HFFc6 (cell line): ENCODE measurements at places on chromosomes 16 and 17.

- DNase-seq: no peak
Observed at GRCh38 chr16:55076053-55076452, 145.4 kb downstream of the IRX5 start.

DNA sequence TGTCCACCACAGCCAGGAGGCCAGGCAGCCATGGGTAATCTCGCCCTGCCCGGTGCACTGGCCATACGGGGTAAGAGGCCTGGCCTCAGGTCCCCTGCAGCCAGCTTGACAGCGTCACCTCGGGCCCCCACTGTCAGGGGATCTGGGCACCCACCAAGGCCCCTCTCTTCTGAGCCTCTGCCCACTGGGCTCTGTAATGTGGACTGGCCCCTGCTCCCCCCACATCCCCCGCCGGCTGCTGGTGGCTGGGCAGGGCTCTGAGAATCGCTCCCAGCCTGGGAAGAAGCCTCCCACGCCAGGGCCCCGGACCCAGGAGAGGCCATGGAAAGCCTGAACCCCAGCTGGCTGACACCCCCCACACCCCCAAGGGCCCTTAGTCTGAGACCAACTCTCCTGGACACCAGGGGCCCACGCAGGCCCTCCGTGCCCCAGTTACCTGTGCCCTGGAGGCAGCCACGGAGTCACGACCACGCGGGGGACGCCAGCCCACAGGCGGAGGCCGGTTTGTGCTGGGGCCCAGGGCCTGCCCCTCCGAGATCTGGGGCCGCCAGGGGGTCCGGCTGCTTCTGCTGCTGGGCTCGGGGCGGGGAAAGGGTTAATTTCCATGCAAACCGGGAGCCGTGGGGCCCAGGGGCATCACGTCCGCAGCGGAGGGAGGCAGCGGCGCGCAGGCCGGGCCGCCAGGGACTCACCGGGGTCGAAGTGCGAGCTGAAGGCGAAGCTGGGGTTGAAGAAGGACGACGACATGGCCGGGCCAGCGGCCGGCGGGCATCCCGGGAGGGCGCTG, at the start of gene PVALEF:
Gene PVALEF (plus strand): TSS at position 262 of the 787 bp plus-strand sequence. CDS start 15,720 bp downstream, outside the sequence.
- DNase-seq: no peak

GRCh38 chr16:3173892-3174617, 13.9 kb upstream of the OR1F1 start:
- no peak for DNase-seq

- DNase-seq: no peak
Observed at GRCh38 chr16:55779402-55780094, 53.3 kb downstream of the CES1 start.

- no peak for DNase-seq
Observed at GRCh38 chr17:66605541-66605940, 229.4 kb upstream of the CACNG5 start.

- DNase-seq: no peak
Observed at GRCh38 chr16:78199325-78200022, 100.0 kb downstream of the WWOX start.

GRCh38 chr17:17103160-17103559, 60.9 kb downstream of the MPRIP start:
- DNase-seq: no peak

GRCh38 chr16:2983706-2984136, 3.5 kb upstream of the PKMYT1 start:
- DNase-seq: peak; percentile 79

GRCh38 chr17:46811978-46812583, 6.4 kb downstream of the WNT3 start:
- peak; percentile 71 for DNase-seq

GRCh38 chr16:75204410-75204758, 2.6 kb downstream of the CTRB2 start:
- DNase-seq: no peak

DNA sequence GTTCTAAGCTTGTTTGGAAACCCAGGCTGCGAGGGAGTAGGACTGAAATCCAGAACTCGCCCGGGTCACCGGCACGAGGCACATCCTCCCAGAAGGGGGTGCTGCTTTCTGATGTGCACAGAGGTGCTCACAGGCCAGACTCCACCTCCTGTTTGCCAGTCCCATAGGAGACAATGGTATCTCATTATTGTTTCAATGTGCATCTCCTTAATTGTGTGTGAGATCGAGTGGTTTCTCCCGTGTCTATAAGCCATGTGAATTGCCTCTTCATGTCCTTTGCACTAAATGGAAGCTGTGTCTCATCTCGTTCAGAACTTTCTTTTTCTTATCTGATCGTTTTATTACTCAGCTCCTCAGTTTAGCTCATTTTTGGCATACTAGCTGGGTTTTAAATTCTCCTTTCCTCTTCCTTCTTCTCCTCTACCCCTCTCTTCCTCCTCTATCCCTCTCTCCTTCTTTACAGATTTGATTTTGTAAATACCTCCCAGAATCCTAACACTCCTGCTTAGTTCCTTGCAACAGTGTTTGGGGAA, 32.1 kb upstream of the PRKCB start:
- DNase-seq: peak; percentile 16

- no peak for DNase-seq
Observed at GRCh38 chr17:75147878-75148546, 6.3 kb downstream of the JPT1 start.

GRCh38 chr17:72984145-72984925, 108.2 kb downstream of the SLC39A11 start:
- DNase-seq: peak; percentile 81

- DNase-seq: no peak
Observed at GRCh38 chr17:73872816-73873215, 228.6 kb upstream of the SDK2 start.

GRCh38 chr16:22970209-22970865, 156.4 kb downstream of the HS3ST2 start:
- DNase-seq: no peak

- DNase-seq: peak; percentile 74
Observed at GRCh38 chr17:51035431-51035830, 85.2 kb downstream of the SPAG9 start.

DNA sequence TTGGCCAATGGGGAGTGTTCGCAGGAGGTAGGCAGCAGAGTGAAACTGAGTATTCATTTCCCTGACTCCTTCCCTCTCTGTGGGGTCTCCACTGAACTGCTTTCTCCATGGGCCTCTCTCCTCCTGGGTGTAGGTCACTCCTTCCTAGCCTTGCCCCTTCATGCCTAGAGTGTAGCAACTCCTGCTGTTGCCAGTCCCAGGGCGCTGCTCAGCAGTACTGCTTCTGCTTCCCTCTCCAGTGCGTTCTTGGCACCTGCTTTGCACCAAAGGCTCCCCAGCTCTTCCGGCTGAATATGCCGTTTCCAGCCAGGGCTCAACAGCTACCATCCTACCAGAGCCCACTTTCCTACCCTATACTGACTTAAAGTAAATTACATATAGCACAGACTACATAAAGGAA, 92.2 kb downstream of the MAF start:
- no peak for DNase-seq

- peak; percentile 10 for DNase-seq
Observed at GRCh38 chr16:47142486-47142820, 1.3 kb downstream of the NETO2 start.

GRCh38 chr17:43713494-43714162, 45.0 kb downstream of the SOST start:
- no peak for DNase-seq

DNA sequence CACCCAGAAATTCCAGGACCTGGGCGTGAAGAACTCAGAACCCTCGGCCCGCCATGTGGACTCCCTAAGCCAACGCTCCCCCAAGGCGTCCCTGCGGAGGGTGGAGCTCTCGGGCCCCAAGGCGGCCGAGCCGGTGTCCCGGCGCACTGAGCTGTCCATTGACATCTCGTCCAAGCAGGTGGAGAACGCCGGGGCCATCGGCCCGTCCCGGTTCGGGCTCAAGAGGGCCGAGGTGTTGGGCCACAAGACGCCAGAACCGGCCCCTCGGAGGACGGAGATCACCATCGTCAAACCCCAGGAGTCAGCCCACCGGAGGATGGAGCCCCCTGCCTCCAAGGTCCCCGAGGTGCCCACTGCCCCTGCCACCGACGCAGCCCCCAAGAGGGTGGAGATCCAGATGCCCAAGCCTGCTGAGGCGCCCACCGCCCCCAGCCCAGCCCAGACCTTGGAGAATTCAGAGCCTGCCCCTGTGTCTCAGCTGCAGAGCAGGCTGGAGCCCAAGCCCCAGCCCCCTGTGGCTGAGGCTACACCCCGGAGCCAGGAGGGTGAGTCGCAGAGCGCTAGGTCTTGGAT, 261.5 kb downstream of the SEC14L1 start:
- no peak for DNase-seq

DNA sequence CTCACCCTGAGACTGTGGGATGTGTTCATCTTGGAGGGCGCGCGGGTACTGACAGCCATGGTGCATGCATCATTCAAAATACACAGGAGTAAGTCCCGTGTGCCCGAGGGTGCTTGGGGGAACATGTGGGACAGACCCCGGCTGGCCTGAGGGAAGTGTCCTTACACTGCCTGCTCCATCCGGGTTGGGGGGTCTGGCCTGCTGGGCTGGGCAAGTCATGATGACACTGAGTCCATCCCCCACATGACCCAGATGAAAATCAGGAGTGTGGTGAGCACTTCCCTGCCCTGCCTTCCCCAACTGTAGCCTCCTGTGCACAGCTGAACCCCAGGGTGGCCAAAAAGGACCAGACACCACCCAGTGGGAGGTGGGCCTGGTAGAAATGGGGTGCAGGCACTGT, 10.8 kb downstream of the TBC1D26 start:
- DNase-seq: no peak

- no peak for DNase-seq
Observed at GRCh38 chr16:46618516-46618915, 2.7 kb downstream of the SHCBP1 start.

DNA sequence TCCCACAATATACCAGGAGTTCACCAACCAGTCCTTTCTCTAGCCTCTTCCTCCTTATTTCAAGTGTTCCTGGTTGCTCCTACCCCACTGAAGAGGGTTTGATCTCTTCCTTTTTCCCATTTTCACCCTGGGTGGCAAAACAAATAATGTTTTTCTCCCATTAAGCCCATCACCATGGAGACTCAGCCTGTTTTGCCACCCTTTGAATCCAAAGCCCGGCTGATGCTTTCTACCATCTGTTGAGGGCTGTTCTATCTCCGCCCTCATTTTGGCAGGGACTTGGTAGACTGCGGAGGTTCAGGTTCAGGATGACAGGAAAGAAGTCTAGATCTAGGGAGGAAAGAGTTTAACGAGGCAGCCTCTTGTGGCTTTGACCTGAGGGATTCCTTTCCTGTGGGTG, 2.6 kb downstream of the DNAH2 start:
- no peak for DNase-seq

GRCh38 chr17:28293994-28294393, 25.0 kb upstream of the TMEM97 start:
- DNase-seq: no peak

GRCh38 chr16:35352431-35352830, 1893.0 kb downstream of the TP53TG3F start:
- no peak for DNase-seq

DNA sequence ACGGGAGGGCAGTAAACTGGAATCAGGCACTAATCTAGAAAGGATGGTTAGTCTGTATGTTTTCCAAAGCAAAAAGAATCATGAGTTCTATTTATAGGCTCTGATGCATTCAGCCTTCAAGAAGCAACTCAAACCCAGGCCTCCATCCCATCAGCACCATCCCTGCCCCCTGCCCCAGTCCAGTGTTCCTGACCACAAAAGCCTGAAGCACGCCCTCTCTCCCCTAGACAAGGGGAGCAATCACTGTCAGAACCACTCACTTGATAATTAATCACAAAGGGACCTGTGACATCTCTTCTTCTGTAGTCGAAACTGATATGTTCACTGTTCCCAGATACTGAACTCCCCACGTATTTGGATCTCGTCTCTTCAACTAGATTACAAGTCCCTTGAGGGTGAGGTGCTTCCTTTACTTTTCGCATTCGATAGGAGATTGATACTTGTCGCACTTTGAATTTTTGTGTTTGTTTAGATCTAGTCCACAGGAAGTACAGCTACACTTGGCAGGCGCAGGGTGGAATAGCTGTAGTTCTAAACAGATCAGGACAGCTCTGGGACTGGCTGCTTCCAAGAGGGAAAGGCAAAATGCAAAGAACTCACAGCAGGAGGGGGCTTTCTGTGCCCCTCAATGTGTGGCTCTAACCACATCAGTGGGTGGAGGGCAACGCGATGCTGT, 36.4 kb upstream of the CCDC182 start:
- no peak for DNase-seq

- no peak for DNase-seq
Observed at GRCh38 chr17:57045868-57046704, 39.0 kb upstream of the AKAP1 start.

DNA sequence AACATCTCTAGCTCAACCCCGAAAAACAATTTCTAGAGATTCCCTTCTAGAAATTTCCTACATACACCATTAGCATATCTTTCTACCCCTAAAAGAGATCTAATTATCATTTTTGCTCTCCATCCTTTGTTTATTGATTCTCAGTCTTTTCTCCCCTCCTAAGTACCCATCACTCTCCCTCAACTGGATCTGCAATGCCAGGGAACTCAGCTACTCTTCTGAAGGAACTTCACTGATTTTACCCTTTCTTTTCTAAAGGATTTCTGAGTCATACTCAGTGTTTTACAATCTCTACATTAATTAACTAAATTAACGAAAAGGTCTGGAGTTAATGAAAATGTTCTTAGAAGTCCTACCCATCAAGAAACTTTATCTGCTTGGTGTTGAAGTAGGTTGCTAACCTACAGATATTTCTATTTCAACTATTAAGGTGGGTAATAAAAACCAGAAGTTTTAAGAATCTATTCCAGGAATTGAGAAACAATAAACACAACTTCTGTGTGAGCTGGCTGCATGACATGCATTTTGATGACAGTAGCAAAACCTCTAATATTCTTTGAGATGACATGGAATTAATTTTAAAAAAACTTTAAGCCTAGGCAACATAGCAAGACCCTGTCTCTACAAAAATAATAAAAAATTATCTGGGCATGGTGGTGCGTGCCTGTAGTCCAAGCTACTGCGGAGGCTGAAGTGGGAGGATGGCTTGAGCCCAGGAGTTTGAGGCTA, 13.6 kb downstream of the CREBBP start:
- no peak for DNase-seq

- DNase-seq: no peak
Observed at GRCh38 chr17:49674507-49674906, 3.4 kb downstream of the SPOP start.
